Epithelial cell of esophagus (primary cell): ENCODE measurements at places on chromosomes 12 and 14.

- DNase-seq = peak; percentile 91
Observed at GRCh38 chr12:13171921-13172859, 24.3 kb upstream of the EMP1 start.

DNA sequence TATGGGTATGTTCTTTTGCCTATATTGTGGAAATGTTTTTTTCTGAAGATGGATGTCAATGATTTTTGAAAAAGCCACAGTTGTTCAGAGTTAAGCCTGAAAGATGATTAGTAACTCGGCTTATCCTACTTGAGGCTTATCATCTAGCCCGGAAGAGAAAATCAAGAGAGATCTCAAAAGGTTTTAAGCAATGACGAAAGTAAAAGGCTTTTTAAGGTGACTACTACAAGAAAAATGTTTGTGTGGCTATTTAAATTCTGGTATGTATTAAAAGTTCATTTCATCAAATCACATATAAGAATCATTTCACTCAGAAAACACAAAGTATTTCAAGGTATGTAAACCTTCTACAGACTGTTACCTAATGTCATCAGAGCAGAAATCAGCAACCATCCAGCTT lies 40.2 kb downstream of the HEATR5A start:
- DNase-seq = no peak

- DNase-seq = peak; percentile 79
Observed at GRCh38 chr14:64673748-64674147, 30.5 kb upstream of the PLEKHG3 start.

DNA sequence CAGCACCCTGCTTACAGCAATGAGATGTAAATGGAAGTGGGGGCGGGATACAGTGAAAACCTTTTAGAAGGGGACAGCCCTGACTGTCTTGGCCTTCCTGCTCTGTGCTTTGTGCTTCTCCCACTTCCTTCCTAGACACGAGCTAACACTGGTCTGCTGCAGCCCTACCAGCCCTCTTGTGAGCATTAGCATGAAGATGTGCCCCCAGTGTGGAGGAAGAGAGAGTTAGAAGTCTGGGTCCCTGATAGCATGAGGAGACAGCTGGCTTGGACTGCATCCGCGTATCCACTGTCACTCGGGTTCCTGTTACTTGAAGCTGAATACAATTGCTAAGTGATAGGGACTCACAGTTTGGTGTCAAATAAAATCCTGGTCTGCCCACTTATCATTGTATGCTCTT lies 248.1 kb upstream of the SOX5 start:
- DNase-seq = no peak

GRCh38 chr12:64160021-64160710 lies 61.9 kb downstream of the KICS2 start:
- DNase-seq = peak; percentile 49

GRCh38 chr14:55084401-55085059 lies 33.1 kb downstream of the MAPK1IP1L start:
- DNase-seq = no peak

DNA sequence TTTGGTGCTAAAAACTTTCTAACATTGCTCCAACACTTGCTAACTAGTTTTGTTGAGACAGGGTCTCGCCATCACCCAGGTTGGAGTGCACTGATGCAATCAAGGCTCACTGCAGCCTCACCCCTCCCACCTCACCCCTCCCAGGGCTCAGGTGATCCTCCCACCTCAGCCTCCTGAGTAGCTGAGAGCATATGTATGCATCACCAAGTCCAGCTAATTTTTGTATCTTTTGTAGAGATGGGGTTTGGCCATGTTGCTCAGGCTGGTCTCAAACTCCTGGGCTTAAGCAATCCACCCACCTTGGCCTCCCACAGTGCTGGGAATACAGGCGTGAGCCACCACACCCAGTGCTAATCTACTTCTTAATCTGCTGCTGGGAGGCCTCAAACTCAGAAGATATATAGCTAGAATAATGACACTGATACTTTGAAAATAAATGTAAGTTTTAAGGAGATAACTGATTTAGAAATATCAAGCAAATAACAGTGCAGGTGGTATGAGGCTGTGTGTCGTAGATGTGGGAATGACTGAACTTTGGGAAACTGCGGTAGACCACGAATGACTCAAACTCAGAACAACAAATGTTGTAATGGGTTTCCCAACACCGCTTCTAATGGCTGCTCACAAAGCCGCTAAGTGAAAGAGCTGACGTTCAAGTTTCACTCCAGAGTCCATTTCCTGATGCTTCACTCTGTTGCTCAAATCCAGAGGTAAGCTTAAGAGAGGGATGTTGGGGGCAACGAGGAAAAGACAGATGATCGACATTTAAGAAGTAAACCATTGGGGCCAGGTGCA lies 10.0 kb downstream of the TMCC3 start:
- peak; percentile 99 for DNase-seq

- DNase-seq = no peak
Observed at GRCh38 chr14:99818503-99819036, 25.4 kb downstream of the EML1 start.

GRCh38 chr14:100359881-100360280 lies 36.7 kb downstream of the SLC25A47 start:
- no peak for DNase-seq

- DNase-seq = no peak
Observed at GRCh38 chr12:127214186-127214585, 1052.8 kb upstream of the TMEM132C start.

- peak; percentile 42 for DNase-seq
Observed at GRCh38 chr12:90622431-90622830, 332.5 kb downstream of the CCER1 start.

GRCh38 chr14:52706286-52706685 lies 714 bp upstream of the PSMC6 start:
- DNase-seq = peak; percentile 26

- DNase-seq = no peak
Observed at GRCh38 chr12:82883394-82884355, 197.0 kb downstream of the TMTC2 start.

DNA sequence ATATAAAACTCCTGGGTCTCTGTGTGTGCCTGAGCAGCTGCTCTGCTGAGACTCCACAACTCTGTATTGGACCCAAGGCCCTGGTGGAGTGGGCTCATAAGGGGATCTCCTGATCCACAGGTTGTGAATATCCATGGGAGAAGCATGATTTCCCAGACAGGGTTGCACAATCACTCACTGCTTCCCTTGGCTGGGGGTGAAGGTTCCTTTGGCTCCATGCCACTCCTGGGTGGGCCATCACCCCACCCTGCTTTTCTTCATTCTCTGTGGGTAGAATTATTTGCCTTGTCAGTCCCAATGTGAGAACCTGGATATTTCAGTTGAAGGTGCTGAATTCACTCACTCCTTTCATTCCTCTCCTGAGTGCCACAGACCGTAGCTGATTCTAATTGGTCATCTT lies 205.2 kb upstream of the TMEM260 start:
- DNase-seq = no peak

GRCh38 chr12:82203086-82203485 lies 155.1 kb downstream of the CCDC59 start:
- peak; percentile 59 for DNase-seq

GRCh38 chr14:79911744-79912143 lies 299.6 kb downstream of the DIO2 start:
- DNase-seq = no peak

GRCh38 chr12:115413626-115414025 lies 729.7 kb upstream of the TBX3 start:
- DNase-seq = no peak

- no peak for DNase-seq
Observed at GRCh38 chr14:82313889-82314288, 780.2 kb upstream of the SEL1L start.

DNA sequence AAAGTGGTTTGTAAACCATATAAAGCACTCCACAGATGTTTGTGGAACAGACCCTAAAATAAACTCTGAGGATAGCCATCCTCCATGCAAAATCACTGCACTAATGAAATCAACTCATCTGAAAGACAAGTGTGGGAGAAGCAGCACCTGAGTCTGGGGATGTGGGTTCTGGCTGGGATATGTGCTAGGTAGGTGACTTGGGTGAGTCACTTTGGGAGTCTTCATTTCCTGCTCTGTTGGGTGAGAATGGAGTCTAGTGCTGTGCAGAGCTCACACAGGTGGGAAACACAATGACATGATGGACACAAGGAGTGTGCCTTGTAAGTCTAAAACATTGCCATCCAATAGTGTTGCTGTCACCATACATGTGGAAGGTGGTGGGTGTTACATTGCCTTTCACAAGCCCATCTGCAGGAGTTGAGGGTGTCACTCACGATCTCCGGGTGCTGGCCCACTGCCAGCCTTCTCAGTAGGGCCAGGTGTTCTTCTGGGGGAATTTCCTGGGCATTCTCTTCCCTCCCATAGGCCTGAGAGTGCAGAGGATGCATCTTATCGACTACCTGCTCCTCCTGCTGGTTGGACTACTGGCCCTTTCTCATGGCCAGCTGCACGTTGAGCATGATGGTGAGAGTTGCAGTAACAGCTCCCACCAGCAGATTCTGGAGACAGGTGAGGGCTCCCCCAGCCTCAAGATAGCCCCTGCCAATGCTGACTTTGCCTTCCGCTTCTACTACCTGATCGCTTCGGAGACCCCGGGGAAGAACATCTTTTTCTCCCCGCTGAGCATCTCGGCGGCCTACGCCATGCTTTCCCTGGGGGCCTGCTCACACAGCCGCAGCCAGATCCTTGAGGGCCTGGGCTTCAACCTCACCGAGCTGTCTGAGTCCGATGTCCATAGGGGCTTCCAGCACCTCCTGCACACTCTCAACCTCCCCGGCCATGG lies 2.0 kb downstream of the SERPINA4 start:
- DNase-seq = no peak

GRCh38 chr12:112598626-112599025 lies 179.9 kb downstream of the PTPN11 start:
- DNase-seq = no peak

GRCh38 chr12:52631264-52631663 lies 12.9 kb upstream of the KRT73 start:
- no peak for DNase-seq

DNA sequence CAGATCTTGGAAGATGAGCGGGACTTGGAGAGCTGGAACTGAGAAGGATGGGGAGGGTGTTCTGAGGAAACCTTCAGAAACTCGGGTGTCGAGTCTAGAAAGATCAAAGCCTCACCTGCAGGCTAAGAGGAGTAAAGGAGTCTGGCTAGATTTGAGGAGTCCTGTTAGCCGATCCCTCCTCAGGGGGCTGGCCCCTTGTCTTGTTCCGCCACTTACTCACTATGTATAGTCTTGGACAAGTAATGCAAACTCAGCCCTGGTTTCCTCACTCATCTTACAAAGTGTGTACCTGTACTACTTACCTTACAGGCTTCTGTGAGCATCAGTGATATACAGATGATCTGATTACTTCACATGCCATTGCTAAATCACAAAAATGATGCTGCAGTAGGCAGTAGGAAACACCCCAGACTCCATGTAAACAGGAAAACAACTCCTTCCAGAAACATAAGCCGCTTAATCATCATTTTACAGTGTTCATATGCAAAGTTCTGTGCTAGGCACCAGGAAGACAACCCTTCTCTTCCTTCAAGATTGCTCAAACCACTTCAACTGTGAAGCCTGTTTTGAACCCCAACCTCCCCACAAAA lies 2.0 kb upstream of the SPTLC2 start:
- DNase-seq = peak; percentile 67

- no peak for DNase-seq
Observed at GRCh38 chr12:114691763-114692185, 7.8 kb upstream of the TBX3 start.

DNA sequence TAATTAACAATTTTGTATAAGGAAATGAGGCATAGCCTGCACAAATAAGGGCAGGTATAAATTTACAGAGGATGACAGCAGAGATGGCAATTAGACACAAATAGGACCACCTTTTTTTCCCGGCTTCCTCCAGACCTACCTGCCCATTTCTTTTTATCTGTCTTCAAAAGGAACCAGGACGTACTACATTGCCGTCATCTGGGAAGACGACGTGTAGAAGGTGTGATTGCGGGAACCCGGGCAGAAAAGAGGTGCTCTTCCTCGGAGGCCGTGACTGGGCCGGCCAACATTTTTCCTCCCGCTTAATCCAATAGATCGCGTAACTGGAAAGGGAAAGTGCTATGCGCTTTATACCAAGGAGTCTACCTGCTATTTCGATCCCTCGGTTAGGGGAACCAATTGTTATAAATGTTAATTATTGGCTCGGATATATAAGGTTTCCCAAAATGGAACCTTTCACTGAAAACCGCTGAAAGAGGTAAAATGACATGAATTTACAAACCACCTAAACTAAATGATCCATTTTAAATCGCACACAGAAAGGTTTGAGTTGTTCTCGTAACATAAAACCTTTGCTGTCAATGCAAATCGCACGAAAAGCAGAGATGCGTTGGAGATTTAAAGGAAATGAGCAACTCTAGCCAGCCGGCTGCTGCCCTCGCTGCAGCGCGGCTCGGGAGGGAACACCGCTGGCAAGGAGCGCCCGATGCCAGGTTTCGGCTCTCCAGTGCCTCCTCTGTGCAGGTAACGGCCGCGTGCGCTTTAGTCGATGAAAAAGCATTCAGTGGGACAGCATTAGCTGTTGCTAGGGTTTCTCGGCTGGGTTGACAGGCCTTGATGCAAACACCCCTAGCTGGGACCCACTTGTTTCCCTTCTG lies 2.8 kb upstream of the SIX1 start:
- DNase-seq = no peak

DNA sequence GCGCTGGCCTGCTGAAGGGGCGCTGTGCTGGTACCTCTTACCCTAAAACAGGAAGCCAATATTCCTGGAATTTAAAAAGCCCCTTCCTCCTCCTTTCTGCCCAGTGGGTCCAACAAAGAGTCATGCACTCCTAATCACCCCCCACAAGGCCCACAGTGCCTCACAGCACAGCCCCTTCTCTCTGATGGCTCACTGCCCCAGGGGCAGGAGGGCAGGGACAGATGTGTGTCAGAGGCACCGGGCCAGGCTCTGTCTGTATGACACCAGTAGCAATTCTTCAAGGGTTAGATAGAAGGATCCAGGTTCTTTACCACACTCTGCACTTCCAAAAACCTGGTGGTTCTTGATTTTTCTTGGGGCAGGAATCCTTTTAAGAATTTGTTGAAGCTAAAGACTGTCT lies 8.9 kb downstream of the MYH6 start:
- no peak for DNase-seq

- no peak for DNase-seq
Observed at GRCh38 chr12:121287267-121287954, 9.1 kb downstream of the CAMKK2 start.
